ENCODE measurements at places on chromosomes 1 and 21.
A peak's percentile ranks its signal among the peaks of the same experiment; 100 is the strongest.

DNA sequence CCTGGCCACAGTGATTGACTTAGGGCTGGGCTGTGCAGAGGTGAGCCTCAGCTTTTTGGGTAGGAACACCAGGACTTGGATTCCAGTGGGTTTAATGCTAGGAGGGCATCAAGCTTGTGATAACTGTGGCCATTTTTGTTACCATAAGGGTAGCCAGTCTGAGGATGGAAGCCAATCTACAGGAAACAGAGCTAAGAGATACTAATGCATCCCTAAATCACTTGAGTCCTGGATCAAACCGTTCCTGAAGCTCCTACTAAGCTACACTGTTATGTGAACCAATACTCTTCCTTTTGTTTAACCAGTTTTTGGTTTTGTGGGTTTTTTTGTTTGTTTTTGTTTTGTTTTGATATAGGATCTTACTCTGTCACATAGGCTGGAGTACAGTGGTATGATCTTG lies 12.2 kb downstream of the KIAA2013 start:
- no peak for DNase-seq

DNA sequence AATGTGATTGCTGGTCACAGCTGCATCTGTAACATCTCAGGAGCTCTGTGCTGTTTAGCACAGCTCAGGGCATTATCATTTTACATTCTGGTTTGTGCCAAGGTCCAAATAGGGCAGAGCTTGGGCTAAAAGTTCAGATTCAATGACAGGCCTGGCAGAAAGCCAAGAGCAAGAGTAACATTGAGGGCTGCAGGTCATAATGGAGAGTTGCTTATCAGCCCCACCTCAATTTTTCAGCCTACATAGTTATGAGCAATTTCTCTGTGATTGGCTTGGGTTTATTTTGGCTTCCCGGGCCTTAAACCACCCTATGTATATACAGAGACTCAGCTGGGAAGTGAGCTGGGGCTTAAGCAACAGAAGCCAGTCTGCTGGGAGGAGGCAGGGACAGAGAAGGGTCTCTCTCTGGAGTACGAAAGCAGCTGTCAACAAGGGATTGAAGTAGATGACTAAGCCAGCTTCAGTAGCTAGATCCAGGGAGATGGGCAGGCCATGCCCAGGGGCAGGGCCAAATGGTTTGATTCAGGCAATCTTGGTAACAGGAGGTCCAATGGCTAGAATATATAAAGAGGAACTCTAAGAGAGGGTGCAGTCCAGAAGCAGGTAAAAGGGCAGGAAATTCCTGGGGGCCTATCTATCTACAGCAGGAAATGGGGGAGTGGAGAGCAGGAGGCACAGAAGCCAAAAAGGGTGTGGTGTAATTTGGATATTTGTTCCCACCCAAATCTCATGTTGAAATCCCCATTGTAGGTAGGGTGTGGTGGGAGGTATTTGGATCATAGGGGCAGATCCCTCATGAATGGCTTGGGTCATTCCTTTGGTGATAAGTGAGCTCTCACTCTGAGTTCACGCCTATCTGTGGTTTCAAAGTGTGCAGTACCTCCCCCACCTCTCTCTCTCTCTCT lies 49.0 kb downstream of the BRINP2 start:
- DNase-seq: no peak

- peak; percentile 2 for DNase-seq
Observed at GRCh38 chr1:88320291-88320690, 363.8 kb upstream of the PKN2 start.

DNA sequence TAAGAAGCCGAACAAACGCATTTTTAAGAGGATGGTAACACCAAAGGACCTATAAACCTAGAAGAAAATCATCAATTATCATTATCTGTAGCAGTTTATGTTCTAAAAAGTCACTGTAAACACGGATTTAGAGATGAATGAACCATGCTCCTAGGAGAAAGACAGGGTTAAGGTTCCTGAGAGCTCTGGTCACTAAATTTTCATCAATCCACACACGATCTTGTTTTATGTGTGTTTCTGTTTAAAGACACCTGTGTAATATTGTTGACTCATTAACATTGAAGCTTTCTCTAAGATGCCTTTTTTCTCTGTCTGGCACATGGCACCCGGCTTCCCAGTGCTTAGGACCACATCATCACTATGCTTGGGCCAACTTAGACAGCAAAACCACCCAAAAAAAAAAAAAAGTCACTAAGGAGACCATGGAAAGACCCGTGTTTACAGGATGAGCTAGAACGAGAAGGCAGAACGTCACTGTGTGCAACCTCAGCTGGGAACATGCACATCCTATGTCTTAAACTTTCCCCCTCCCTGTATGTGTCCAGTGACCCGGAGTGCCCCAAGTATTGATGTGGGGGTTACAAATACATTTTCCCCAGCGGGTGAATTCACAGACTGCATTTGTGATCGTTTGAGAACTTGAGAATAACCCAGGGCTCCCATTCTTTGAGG lies 55.8 kb upstream of the PDE9A start:
- no peak for DNase-seq

DNA sequence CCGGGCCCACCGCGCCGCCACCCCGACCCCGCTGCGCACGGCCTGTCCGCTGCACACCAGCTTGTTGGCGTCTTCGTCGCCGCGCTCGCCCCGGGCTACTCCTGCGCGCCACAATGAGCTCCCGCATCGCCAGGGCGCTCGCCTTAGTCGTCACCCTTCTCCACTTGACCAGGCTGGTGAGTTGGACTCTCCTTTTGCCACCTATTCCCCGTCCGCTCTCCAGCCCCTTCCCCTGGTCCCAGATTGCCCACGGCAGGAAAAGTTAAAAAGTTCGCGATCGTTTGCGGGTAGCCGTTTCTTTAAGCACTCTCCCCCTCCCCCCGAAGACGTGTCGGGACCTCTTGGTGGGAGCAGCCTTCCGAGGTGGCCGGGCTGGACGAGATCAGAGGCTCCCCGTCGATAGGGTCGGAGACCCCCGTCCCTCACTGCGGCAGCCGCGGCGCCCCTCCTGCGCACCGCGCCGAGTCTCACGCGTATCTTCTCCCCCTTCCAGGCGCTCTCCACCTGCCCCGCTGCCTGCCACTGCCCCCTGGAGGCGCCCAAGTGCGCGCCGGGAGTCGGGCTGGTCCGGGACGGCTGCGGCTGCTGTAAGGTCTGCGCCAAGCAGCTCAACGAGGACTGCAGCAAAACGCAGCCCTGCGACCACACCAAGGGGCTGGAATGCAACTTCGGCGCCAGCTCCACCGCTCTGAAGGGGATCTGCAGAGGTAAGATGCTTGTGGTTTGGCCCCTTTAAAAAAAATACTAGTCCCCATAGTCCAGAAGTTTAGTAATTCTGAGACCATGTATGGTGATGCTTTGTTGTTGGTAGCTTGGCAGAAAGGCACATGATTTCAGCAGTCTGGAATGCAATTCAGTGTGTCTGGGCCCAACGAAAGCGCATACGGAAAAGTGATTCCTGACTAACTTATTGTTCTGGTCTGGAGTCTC lies 576 bp downstream of the CCN1 start:
- DNase-seq: peak; percentile 70

All from NCI-H69 (cell line).